ENCODE measurements at places on chromosomes 1 and 21. TPM values are rescaled to one million over a fixed set of nuclear protein-coding genes. Genes with fewer than 3 reads are reported as not detected.

Gene SMIM1
- total RNA-seq, result 5.9 TPM

DNA sequence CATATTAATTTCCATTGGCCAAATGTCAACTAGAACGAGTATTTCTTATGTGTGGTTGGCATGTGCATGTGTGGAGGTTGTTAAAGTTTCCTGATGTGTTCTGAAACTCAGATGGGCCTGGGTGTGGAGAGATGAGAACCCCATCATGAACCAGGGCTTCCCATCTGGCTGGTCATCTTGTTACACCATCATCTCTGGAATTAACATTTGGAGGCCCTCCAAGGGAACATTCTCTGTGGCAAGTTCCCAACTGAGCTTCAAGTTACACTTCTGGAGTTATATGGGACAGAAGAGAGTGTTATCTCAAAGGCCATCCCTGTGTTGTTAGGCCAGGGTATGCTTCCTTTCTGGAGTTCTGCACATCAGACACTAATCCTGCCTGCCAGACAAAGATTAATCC, 183.6 kb downstream of the TTLL7 start:
- DNase-seq, result no peak

- no peak for DNase-seq
Observed at GRCh38 chr1:114607223-114607622, 25.8 kb upstream of the BCAS2 start.

- DNase-seq, result no peak
Observed at GRCh38 chr1:172136925-172137324, 283.6 kb upstream of the C1orf105 start.

GRCh38 chr1:181659321-181659957, 176.1 kb downstream of the CACNA1E start:
- no peak for DNase-seq

DNA sequence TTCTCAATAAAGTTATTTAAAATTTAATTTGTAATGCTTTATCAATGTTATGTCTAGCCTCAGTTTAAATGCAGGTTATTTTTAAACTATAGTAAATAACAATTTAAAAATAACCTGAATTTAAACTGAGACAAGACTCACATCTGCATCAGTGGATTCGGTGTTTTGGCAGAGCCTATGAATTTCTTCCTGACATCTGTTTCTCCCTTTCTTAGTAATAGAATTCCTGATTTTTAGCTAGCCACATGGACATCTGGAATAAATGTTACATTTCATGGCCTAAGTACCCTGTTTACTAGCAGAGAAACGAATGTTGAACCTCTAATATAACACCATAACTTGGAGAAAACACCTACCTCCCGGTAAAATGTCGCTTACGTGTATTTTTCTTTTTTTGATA, 1141.6 kb upstream of the ADGRL2 start:
- DNase-seq, result no peak

- DNase-seq, result no peak
Observed at GRCh38 chr21:42438316-42439205, 34.9 kb downstream of the UBASH3A start.

DNA sequence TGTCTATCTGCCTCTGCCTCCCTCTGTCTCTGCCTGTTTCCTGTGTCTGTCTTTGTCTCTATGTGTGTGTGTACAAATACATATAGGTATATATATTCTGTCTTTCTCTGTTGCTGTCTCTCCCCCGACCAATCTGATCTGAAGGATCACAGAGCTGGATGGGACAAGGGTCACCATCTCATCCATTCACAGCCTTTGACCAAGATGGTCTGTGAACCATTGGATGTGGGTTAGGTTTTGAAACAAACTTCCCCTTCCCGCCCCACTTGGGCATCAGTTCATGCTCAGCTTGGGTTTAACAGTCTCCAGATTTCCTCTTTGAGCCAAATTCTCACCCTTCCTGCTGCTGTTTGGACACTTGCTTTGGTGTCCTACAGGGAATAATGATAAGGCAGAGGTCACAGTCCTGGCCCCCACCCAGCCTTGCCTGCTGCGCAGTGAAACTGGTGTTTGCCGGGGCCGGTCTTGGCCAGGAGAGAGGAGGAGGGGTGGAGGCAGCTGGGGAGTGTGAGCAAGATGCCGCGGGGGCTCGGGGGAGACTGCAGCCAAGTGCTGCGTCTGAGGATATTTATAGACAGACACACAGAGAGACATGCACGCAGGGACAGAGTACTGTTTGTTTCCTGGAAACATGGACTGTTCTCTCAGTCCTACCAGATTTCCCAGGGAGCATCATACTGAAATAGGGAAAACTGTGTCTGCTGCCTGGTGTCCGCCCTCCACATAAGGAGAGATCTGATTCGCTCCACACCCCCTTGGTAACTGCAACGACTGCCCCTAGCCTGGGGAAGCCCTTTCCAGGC, 27.0 kb upstream of the BTG2 start:
- peak; percentile 85 for DNase-seq

- DNase-seq, result no peak
Observed at GRCh38 chr1:197559244-197559643, 216.0 kb downstream of the DENND1B start.

All from mucosa of gallbladder (tissue), 1 donor.